Stimulated activated CD4-positive, alpha-beta T cell treated with anti-CD3 and anti-CD28 coated beads, Interleukin-15, amount 100 ng/mL, for 48 hours (primary cell): ENCODE measurements at places on chromosomes 12 and 14.

DNA sequence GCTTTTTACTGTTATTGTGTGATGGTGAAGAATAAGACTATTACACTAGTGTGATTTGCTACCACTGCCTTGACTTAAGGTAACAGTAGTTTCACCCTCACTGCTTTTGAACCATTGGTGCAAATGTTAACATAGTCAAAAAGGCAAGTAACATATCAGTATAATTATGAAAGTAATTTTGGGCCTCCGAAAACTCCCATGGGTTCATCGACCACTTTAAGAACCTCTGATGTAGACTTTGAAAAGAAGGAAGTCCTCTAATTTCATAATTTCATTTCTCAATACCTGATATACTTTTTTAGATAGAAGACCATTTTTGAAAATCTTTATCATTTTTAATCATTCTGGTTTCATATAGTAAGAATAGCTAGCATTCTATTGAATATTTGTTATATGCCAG lies 57.7 kb downstream of the ETNK1 start:
- DNase-seq: no peak

- DNase-seq: no peak
These were observed 41.8 kb upstream of the P2RX7 start for GRCh38 chr12:121090586-121091514.

GRCh38 chr12:83256562-83256961 lies 569.9 kb downstream of the TMTC2 start:
- no peak for DNase-seq

- DNase-seq: no peak
These were observed 181.0 kb downstream of the MON2 start for GRCh38 chr12:62647586-62647985.

GRCh38 chr14:31893221-31893757 lies 183.8 kb upstream of the ARHGAP5 start:
- DNase-seq: no peak

DNA sequence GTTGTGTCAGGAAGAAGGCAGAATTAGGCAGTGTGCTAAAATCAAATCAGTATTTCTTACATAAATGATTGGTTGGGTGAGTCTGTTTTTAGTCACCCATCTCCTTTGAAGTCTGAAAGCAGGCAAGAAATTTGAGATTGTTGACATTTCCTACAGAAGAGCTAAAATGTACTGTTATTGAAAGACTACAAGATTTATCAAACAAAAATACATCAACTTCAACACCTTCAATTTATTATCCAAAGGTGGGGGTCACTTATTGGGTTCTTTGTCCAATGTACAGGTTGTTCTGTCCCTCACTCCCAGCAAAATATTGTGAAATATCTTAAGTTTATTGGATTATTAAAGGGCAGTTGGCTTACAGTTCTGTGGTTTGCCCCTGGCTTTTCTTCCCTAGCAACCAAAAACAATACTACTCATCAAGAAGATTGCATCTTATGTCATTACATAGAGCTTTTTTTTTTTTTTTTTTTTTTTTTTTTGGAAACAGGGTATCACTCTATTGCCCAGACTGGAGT lies 20.6 kb upstream of the PKP2 start:
- DNase-seq: no peak

DNA sequence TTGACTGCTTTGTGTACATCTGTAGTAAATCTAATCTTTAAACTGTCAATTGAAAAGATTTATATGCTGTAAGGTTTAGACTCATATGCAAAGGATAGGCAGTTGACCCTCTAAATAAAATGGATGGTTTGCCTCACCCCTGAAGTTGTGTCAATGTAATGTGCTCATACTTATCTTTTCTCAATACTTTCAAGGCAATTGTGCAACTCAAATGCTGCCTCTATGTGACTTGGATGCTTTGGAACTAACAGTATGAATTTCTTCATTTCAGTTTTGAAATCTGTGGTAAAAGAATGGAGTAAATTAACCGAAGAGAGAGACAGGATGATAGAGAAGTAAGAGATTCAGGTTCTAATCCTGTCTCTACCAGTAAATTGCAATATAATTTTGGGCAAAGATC lies 9.7 kb downstream of the PDE6H start:
- no peak for DNase-seq

DNA sequence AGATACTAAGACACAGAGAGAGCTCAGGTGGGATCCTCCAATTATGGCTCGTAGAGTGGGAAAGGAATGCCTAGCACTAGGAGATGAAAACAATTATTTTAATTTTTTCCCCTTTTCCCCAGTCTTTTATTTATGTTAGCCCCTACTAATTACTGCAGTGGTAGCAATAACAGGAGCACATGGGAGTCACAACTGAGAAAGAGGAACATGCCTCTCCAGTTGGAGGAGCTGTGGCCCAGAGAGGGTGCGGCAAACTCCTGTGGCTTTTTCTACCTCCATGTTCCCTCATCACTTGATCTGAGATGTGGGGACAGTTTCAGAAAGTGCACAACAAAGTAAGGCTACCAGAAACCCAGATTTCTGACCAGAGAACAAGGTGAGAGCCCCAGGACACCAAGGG lies 25.9 kb upstream of the POC1B start:
- DNase-seq: no peak

GRCh38 chr12:2043054-2043453 lies 9.7 kb upstream of the CACNA1C start:
- DNase-seq: no peak

GRCh38 chr12:40336573-40337199 lies 111.9 kb downstream of the LRRK2 start:
- no peak for DNase-seq

DNA sequence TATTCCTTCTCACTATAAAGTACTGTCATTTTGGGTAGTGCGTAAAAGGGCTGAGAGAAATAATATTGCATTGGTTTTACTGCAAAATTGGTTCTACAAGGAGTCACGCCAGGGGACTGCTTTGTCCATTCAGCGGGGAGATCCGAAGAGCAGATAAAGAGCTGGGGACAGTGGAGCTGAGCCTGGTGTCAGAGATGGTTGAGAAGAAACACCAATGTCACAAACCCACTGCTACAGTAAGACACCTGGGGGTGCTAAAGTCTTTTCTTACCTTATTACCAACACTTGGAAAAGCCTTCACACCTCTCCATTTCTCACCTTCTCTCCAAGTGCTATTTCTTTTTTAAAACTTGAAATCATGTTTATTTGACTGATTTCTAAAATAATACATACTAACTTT lies 14.1 kb downstream of the IL31 start:
- DNase-seq: no peak

GRCh38 chr12:75526655-75527511 lies 15.5 kb upstream of the KRR1 start:
- DNase-seq: no peak
